Hippocampal formation (tissue), 2 donors: ENCODE measurements at places on chromosomes 1 and 21.

- DNase-seq: no peak
These were observed 17.8 kb upstream of the PGM1 start for GRCh38 chr1:63575340-63575826.

DNA sequence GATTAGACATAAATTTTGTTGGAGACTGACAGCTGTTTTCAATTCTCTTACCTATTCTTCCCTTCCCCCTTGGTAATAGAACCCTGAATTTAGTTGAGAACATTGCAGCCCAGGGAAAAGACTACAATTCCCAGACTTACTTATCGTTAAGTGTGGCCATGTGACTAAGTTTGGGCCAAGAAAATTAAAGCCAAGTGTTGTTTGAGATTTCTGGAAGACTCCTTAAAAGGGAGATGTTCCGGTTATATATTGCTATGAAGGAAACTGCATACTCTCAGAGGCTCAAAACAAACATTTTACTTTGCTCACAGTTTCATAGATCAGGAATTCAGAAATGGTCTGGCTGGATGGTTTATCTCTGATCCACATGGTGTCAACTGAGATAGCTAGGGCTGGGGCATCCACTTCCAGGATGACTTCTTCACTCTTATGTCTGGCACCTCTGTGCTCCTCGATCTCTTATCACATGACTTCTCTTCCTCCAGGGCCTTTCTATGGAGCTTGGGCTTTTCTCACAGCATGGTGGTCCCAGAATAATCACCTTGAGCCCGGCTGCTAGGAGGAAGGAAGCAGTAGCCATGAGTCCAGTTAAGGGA, 22.4 kb upstream of the CD34 start:
- DNase-seq: no peak

- no peak for DNase-seq
These were observed 9.9 kb upstream of the MIIP start for GRCh38 chr1:12009318-12009947.

- no peak for DNase-seq
These were observed 116.2 kb downstream of the TGFB2 start for GRCh38 chr1:218461351-218461750.

DNA sequence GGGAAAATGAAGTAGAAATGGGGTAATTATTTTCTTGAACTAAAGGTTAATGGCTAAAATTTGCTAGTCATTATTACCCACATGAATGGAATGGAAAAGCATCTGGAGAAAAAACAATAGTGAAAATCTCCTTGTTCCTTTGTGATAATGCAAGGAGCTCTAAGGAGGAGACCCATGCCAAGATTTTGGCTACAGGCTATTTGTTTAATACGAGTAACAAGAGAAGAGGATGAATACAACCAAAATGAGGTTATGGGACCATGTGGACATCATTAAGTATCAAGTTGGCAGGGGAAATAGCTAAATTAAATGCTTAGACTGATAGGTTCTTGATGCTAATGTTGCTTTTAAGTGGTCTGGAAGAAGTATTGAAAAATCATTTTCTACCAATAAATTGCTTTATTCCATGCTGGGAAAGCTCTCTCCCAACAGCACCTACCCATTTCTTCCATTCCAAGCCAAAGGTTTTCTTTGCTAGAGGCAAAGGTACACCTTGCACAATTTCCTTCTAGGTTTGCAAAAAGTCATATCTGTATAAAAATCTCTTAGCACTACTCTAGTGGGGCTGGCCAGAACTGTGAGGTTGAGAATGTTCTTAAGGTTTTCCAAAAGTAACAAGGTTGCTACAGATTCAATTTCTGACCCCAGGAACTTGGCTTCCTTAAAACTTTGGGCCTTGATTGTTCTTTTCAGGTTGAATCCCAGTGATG, 100.2 kb downstream of the SMYD2 start:
- DNase-seq: no peak

DNA sequence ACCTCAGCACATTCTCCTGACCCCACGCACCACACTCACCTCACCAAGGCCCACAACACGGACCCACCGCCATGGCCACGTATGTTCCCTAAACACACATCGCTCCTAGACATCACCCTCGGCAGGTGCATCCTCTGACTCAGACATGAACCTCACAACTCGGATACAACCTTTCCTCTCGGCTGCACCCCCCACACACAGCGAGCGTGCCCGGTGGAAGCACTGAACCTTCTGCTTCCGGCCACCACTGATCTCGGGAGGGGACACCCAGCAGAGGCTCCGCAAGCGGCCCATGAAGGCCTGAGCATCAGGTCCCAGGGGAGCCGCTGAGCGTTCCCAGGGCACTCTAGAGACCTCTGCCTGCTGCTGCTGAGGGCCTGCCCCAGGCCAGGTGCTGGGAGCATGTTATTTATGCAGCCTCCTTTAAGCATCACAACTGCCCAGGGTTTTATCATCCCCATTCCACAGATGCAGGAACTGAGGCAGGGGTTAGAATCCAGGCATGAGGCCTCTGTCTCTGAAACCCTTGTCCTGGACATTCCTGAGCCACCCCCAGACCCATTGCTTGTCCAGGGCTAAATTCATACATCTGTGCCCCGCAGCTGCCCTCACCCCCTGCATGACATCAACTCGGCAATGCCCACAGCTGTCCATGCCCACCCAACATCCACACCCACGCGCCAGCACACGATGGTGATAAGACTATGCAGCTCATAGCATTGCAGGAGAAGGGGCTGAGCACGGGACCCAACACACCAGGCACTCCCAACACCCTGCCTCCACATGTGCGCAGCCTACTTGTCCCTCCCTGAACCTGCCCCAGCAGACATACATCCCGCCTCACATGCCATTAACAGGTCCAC, 27.0 kb downstream of the SDC3 start:
- DNase-seq: no peak

- no peak for DNase-seq
These were observed 113.6 kb downstream of the SYT2 start for GRCh38 chr1:202596638-202597037.

DNA sequence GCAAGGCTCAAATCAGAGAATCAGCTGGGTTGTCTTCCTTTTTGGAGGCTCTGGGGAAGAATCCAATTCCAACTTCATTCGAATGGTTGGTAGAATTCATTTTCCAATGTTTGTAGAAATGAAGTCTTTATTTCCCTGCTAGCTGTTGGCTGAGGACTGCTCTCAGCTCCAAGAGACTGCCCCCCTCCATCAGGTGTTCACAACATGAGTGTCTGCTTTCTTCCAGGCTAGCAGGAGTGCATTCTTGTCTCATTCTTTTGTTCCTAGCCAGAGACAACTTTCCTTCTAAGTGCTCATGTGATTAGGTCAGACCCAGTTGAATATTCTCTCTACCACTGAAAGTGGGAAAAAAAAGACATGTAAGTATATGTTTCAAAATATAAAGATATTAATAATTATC, 95.2 kb downstream of the HLX start:
- no peak for DNase-seq

GRCh38 chr1:17661546-17662157, 93.5 kb upstream of the ACTL8 start:
- DNase-seq: no peak

DNA sequence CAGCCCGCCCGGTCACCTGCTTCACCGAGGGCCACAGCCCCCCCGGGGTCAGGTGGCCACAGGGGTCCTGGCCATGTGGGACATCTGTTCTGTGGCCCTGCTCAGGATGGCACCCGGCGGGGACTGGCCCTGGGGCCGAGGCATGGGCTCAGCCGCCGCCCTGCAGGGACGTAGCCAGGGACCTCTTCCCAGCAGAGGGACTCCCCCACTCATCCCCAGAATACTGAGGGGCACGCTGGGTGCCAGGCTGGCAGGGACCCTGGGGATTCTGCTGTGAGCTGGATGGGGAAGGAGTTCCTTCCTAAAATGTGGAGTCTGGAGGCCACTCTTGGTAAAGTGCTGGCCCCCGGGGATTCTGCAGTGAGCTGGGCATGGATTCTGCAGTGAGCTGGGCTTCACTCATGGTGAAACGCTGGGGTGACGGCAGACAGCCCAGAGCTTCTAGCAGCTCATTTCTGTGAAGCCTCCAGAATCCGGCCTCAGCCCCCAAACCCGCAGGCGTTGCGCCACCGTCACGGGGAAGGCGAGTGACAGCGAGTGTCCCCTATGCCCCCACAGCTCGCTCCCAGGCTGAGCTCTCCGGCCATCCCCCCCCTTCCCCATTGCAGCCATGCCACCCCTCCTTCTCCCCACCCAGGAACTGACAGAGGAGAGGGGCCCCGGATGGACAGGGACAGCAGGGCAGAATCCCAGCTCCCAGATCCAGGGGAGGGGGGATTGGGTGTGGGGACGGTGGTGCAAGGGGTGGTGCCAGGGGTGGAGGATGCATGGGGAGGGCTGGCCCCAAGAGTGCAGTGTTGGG, 1.4 kb downstream of the ITGB2 start:
- no peak for DNase-seq

- no peak for DNase-seq
These were observed 52.0 kb upstream of the ARHGEF16 start for GRCh38 chr1:3402258-3403010.

DNA sequence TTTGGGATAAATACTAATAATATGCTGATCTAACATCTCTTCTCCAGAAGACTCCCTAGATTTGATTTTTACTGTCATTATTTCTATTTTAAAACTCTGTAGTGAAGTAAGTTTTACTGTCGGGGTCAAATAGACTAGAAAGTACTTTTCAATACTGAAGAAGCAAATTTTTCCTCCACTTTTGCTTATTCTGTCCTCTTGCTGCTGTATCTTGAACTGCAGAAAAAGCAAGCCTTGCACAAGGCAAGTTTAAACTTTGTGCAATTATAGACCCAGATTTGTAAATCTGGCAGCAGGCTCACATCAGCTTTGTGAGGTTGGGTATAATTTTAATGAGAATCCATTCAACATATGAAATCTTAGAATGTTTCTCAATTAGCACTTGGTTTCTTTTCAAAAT, 151.1 kb upstream of the ETS2 start:
- DNase-seq: no peak

GRCh38 chr1:47390843-47391242, 25.2 kb upstream of the FOXE3 start:
- DNase-seq: no peak

GRCh38 chr1:64470665-64471217, 812 bp downstream of the CACHD1 start:
- no peak for DNase-seq

GRCh38 chr1:185567440-185567839, 166.8 kb upstream of the HMCN1 start:
- DNase-seq: no peak

DNA sequence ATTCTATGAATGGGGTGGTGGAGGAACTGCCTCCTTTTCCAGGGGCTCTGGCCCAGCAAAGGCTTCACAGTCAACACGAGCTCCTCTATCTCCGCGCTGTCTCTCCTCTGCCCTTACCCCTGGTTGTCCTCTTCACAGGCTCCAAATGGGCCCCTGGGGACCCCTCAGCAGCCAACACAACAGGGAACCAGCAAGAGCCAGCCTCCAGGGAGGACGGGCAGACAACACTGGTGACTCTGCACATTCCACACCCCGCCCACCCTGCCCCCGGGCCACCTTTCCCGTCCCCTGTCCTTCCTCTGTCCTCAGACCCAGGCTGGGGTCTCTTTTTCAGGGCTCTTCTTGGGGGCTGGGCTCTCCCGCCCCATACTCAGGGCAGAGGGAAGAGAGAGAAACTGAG, 17.5 kb upstream of the ETV3 start:
- DNase-seq: no peak

GRCh38 chr1:90809093-90809492, 92.0 kb upstream of the BARHL2 start:
- no peak for DNase-seq

DNA sequence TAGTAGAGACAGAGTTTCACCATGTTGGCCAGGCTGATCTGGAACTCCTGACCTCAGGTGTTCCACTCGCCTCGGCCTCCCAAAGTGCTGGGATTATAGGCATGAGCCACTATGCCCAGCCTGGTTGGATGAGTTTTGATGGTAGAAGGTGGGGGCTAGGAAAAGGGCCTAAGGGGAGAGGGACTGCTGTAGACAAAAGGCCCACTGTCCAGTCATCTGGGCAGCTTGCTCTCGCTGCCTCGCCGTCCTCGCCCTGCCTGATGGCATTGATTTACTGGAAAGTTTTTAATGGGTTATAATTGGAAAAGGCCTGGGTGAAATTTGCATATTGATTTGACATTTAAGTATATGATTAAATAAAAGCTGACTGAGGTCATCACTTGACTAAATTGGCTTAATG, 175.1 kb upstream of the CSF3R start:
- no peak for DNase-seq

- DNase-seq: no peak
These were observed 657.4 kb downstream of the AJAP1 start for GRCh38 chr1:5311634-5312292.

DNA sequence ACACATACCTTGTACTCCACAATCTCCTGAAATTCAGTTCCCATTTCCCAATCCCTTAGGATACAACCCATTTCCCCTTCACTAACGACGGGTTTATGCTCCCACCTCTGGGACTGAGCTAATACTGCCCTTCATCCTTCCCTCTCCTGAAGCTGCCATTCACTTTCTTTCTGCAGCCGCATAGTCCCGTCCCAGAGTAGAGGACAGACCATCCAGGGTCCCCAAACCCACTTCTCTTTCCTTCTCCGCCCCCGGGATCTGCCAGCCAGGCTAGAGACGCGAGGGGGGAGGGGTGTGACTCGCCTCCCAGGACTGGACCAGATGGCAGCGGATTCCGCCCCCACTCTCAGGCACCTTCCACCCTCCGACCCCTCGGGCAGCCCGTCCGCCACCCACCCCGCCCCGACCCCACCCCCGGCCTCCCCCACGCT, 679 bp downstream of the ABL2 start:
- peak; percentile 49 for DNase-seq

- no peak for DNase-seq
These were observed 5.2 kb upstream of the SH2D2A start for GRCh38 chr1:156821801-156822200.

GRCh38 chr1:247431643-247432042, 15.7 kb downstream of the NLRP3 start:
- DNase-seq: no peak

GRCh38 chr1:18175530-18176377, 68.2 kb downstream of the IGSF21 start:
- DNase-seq: no peak

- DNase-seq: no peak
These were observed 4.4 kb upstream of the CAPN2 start for GRCh38 chr1:223708001-223708359.

DNA sequence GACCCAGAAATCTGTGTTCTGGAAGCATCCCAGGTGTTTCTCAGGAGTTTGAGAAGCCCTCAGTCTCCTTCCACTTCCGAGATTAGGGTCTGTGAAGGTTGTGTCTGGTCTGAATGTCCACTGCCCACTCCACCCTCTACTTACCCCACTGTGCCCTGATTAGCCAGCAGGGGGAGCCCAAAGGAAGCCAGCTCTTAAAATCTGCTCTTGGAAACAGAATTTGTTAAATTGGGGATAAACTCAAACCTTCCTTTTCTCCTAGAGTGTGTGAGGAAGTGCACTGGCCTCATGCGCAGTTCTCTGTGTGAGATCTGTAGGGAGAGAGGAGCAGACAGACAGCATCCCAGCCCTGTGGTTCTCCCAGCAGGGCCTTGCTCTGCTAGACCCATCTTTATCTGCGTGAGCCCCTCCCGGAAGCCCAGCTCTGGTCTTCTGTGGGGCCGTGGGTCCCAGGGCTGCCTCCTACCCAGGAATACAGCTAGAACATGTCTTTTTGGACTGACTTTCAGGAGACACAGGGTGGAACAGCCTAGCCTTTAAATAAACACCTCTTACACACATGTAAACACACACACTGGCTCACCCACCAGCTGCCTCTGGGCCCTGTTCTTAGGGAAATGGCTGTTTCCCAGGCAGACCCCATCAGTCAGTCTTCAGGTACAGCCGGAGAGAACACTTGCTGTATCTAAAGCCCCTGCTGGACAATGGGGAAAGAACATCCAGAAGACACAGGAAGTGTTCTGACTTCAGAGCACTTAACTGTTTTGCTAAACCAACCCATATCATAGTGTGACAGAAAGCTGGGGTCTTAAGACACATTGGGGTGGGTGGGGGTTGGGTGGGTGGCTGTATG, 52.2 kb downstream of the SMYD2 start:
- DNase-seq: peak; percentile 34
